ENCODE measurements at places on chromosomes 1 and 21. TPM values are rescaled to one million over a fixed set of nuclear protein-coding genes. Genes with fewer than 3 reads are reported as not detected.

GRCh38 chr1:36771660-36772284 lies 262.5 kb downstream of the GRIK3 start:
- DNase-seq: no peak

DNA sequence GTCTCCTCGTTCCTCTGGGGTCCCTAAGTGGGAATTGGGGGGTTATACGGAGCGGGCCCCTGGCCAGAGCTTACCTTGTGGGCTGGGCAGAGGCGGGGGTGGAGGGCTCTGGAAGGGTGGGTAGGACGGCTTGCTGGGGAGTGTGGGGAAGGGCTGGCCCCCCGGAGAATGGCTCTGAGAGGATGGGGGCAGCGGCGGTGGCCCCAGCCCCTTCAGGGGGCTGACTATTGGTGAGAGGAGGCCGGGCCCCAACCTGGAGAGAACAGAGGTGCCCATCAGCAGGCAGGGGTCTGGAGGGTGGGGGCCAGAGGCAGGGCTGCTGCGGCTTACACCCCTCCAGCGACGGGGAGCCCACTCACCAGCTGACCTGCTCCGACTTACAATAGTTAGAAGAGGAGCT lies 50.6 kb downstream of the DMRTB1 start:
- no peak for DNase-seq

DNA sequence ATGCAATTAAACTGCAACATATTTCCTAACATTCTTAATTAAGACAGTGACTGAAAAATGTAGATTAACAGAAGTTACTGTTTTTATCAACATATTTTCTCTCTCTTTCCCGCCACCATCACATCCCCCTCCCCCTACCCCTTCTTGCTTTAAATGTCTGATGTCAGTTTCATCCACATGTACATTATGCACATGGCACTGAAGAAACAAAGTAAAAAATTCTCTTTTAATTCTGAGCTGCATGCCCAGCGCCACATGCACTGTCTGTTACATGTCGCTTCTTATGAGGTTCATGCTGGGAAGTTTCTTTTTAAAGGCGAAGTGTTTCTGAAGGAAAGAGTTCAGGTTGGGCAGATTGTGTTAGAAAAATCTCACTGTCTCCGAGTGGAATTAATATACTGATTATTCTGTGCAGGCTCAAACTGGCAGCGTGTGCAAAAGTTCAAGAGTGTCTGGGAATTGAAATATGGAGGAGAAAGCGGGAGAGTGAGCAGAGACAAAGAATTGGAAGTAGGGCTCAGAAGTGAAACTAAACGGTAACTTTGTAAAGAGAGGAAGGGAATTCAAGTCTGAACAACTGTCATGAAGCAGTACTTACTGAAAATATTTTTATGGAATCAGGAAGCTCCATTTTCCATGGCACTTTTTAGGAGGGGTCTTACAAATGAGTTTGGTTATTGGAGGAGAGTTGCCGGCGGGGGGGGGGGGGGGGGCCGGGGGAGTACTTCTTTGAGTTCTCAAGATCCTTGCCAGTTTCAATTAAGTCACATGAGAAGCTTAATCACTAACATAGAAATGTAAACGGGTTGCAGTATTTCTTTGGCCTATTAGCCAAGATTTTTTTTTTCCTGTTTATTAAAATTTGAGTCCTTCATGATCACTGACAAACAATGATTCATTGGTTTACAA lies 217.6 kb downstream of the SDCCAG8 start:
- DNase-seq: no peak

- DNase-seq: no peak
These were observed 407.1 kb downstream of the LMO4 start for GRCh38 chr1:87735750-87736149.

- DNase-seq: no peak
These were observed 132.5 kb downstream of the CRB1 start for GRCh38 chr1:197400522-197400902.

LPAR3 gene
- total RNA-seq: 7.3 TPM

DNA sequence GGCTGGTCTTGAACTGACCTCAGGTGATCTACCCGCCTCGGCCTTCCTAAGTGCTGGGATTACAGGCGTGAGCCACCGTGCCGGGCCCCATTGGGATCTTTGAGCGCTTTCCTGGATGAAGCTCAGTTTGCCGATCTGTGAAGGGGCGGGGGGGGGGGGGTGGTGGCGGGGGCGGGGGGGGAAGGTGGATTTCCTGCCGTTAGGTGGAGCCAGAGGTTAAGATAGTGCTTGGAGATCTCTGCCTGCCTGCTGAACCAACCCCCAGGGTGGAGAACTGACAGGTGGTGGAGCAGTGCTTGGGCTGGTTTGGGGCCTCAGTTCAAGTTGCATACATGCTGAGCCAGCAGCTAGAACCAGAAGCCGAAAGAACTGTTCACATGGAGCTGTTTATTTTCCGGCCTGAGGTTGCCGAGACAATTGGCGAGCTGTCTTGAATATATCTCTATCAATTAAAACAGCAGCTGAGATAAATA lies 1.7 kb downstream of the TMCC2 start:
- peak; percentile 64 for DNase-seq

DNA sequence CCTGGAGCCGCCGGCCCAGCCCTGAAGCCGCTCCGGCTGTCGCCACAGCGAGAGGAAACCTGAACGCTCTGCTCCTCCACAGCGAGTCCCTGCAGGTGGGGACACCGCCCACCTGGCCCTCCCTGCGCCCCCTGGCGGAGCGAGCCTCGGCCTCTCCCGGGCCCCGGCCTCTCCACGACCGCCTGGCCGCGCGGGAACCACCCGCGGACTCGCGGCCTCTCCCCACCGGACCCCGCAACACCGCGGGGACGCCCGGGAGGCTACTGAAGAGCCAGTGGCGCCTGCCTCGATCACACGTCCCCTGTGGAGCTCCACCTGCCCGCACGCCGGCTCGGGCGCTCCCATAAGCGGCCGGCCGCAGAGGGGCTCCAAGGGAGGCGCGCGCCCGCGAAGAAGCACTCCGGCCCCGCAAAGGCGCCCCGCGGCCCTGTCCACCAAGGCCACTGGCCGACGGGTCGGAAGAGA lies 109.6 kb downstream of the KCNN3 start:
- no peak for DNase-seq

CCDC18 gene
- 5.5 TPM for total RNA-seq
